Esophagus squamous epithelium (tissue), 5 donors: ENCODE measurements at places on chromosomes 13 and 19.

DNA sequence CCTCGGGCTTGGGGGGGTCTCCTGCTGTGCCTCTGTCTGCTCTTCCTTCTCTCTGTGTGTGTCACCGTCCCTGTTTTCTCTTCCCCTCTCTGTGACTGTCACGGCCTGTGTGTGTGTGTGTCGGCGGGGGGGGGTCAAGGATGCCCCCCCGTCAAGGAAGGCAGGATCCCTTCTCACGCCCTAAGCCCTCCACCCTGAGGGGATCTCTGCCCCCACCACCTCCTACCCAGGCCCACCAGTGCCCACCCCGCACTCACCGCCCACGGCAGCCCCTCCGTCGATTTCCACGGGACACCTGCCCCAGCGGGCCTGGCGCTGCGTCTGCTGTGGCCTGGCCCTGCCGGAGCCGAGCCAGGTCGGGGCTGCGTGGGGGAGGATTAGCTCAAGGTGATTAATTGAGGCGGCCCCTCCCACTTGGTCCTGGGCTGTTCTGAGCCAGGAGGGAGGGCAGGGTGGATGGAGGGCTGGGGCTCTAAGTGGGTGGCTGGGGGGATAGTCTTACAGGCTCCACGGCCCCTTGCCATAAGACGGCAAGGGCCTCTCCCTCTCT is at the start of gene RAX2:
RAX2 (minus strand) TSS at position 323 of the 550 bp plus-strand sequence. CDS start 486 bp downstream, outside the sequence.
- DNase-seq = no peak

- DNase-seq = no peak
Observed at GRCh38 chr19:14112809-14113385, 4.7 kb downstream of the PRKACA start.

DNA sequence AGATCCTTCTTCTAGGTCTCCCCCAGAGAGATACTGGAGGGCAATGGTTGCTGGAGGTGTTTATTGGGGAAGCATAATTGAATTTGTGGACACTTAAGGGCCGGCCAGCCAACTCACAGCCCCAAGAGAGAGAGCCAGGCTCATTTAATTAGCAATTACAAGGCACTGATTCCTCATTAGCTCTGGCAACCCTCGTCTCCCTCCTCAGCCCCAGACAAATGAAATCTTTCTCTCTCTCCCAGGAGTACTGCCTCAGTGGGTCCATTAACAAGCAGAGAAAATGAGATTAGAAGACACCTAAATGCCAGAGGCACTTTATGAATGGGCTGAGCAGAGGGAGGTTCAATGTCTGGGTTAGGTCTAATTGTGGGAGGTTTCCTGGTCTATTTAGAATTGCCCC is 19.0 kb upstream of the FEM1A start:
- DNase-seq = no peak

- DNase-seq = no peak
Observed at GRCh38 chr13:42485272-42485671, 88.7 kb upstream of the TNFSF11 start.

- DNase-seq = no peak
Observed at GRCh38 chr13:59303433-59303832, 860.3 kb downstream of the DIAPH3 start.
